Bladder microvascular endothelial cell (primary cell): ENCODE measurements at places on chromosomes 4 and X. TPM values are rescaled to one million over a fixed set of nuclear protein-coding genes. Genes with fewer than 3 reads are reported as not detected.

The WDR1 gene
- 385 and 617 TPM in 2 replicates for total RNA-seq

The UGDH gene
- 36.8 and 46.3 TPM in 2 replicates for total RNA-seq

The C4orf50 gene
- total RNA-seq = under 0.01 TPM in 1 of 2 replicates, not detected in the other

The QRFPR gene
- total RNA-seq = 0.16 and 0.63 TPM in 2 replicates

The CFAP47 gene
- not detected in 2 replicates for total RNA-seq
